NCI-H1436 treated with DMSO at 0.1 percent for 48 hours (cell line): ENCODE measurements at places on chromosomes 16 and 17.

DNA sequence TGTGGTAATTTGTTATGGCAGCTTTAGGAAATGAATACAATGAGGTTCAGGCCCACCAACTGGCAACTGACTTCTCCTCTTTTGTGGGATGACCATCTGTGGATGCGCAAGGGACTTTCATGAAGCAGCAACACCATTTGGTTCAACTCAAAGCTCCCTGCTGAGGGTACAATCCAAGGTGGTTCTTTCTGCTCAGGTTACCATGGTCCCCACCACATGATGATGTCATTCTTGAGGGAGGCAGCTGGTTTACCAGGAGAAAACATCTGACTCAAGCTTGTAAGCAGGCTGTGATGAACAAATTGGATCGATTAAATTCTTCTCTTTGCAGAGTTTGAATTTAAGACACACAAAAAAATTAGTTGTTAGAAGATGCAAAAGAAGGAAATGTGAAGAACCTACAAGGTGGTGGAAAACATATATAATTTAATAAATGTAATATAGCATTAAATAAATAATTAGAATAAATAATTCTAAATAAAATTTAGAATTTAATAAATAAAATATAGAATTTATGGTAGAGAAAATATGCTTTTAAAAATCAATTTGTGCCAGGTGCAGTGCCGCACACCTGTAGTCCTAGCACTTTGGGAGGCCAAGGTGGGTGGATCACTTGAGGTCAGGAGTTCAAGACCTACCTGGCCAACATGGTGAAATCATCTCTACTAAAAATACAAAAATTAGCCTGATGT lies 67.6 kb upstream of the ANKFN1 start:
- DNase-seq: no peak

- no peak for DNase-seq
Observed at GRCh38 chr16:20870122-20870820, 29.9 kb downstream of the DCUN1D3 start.

- no peak for DNase-seq
Observed at GRCh38 chr16:54934481-54935265, 4.0 kb downstream of the IRX5 start.

- no peak for DNase-seq
Observed at GRCh38 chr17:10018461-10018891, 113.4 kb upstream of the RCVRN start.

GRCh38 chr16:9761870-9762269 lies 420.4 kb downstream of the GRIN2A start:
- no peak for DNase-seq

- no peak for DNase-seq
Observed at GRCh38 chr17:80312621-80313135, 52.0 kb downstream of the RNF213 start.
